Cerebellar cortex (tissue), 1 donor: ENCODE measurements at places on chromosomes 4 and X.
A peak's percentile ranks its signal among the peaks of the same experiment; 100 is the strongest.

DNA sequence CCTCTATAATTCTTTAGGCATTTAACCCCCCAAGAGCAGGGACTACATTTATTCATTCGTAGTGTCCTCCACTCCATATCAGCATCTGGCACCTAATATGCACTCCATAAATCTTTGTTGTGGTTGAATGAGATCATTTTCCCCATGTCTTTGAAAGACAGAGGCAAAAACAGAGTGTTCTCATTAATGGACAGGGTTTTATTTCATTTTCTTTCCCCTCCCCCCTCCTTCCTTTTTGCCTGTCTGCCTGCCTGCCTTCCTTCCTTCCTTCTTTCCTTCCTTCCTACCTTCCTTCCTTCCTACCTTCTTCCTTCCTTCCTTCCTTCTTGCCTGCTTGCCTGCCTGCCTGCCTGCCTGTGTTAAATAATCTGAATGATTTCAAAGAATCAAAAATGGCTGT lies 83.2 kb downstream of the SHROOM3 start:
- DNase-seq = no peak

DNA sequence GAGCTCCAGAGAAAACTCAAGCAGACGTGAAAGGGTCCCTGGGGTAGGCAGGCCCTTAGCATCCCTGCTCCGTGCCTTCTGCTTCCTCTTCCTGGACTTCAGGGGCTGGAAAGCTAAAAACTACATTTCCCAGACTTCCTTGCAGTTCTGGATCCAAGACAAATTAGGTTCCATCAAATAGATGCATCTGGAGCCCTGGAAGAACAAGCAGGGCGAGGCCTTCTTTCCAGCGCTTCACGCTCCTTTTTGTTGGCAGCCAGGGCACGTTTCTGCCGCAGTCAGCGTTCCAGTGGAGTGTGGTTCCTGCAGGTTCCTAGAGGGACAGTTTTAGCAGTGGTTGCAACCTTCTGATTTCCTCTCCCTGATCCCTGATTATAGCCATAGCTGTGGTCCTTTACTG lies 53.6 kb upstream of the MSX1 start:
- no peak for DNase-seq

- DNase-seq = no peak
Observed at GRCh38 chr4:68348577-68348976, 1.3 kb downstream of the YTHDC1 start.

GRCh38 chr4:47814618-47815295 lies 23.1 kb downstream of the CORIN start:
- no peak for DNase-seq

- no peak for DNase-seq
Observed at GRCh38 chr4:7649741-7650531, 215.2 kb upstream of the PSAPL1 start.

DNA sequence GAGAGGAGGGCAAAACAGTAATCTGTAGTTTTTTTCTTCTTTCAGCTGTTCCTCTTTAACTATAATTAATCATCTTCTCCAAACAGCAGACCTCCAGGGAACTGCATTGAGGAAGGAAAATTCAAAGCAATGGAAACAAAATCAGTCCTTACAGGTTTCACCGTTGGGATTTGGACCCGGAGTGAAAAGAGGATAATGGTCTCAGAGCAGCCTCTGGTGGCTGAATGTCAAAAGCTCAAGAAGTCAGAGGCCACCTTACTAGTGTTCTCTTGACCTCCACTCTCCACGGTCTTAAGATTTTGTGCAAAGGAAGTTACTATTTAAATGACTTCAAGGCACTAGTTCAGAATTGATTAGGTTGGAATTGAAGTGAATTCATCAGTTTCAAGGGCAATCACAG lies 16.0 kb upstream of the MID1 start:
- peak; percentile 58 for DNase-seq

DNA sequence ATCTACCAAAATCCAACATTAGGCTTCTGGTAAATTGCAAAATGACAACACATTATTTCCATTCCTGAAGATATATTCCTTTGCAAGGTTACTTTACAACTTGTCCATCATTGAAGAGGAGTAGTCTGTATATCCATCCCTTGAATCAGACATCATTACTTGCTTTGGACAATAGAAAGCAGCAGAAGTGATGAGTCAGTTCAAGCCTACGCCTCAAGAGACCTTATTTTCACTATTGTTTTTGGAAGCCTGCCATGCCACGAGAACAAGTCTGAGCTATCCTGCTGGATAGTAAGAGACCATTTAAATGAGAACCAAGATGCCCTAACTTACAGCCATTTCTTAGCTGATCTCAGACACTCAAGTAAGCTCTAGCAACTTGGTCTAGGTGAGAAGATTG lies 246.0 kb upstream of the HHIP start:
- no peak for DNase-seq

DNA sequence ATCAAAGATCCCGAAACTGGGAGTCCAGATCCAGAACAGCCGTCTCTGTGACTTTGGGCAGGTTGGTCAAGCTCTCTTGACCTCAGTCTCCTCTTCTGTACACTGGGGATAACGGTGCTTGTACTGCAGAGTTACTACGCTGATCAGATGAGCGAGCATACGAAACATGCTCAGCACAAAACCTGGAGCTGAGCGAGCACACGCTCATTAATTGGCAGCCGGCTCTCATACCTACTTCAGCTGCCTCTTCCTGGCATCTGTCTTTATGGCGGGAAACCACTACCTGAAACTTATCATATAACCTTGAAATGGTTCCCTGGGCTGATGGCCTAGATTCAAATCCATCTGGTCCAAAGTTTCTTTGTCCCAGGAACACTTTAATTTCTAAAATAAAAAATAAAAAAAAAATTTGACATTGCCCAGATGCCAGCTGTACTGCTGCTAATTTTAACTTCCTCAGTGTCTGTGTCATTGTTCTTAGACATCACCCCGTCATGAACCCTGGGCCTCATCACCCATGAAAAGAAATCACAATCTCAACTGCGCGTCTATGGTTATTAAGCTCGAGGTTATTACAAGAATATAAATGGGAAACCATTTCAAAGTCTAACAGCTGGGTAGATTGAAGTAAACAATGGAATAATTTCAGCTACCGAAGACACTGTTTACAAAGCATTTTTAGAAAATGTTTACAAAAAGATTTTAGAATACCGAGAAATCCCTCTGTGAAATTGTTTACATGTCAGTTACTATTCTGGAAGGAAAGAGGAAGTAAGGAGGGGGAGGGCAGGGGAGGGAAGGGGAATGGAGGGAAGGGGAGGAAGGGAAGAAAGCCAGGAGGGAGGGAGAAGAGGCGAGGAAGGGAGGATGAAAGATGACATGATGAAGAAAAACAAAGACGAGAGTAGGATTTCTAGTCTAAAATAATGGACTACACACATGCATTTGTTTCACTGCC lies 49.0 kb downstream of the CRMP1 start:
- no peak for DNase-seq

GRCh38 chrX:53080628-53081580 lies 1.3 kb upstream of the TSPYL2 start:
- peak; percentile 17 for DNase-seq

DNA sequence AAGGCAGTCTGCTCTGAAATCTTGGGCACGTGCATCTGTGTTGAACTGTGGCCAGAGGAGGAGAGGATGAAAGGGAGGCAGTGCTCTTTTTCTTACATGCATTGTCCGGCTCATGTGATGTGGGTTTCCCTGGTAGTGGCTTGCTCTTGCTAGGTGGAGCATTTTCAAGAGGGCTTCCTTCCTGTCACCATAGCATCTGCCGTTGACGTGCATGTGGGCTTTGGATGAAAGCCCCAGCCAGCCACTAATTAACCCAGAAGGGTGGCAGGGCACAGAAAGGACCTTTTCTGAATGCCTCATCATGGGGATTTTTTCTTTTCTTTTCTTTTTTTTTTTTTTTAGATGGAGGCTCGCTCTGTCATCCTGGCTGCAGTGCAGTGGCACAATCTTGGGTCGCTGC lies 121.3 kb downstream of the GPR143 start:
- no peak for DNase-seq

DNA sequence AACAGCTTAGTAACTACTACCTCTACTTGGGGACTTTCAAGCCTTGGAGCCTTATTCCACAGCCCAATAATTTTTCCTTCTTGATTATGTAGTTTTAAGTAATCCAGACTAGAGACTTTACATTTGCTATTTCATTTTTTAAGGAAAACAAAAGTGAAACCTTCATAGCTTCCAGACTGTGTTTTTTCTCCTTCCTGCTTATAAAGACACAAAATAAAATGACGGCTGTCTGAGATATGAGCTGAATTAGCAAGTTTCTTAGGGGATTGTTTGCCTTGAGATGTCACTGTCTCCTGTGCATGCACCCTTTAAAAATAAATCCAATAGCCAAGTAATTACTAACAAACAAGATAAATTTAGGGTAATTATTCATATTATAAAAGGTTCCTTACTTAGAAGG lies 78.8 kb upstream of the PACRGL start:
- no peak for DNase-seq

- DNase-seq = no peak
Observed at GRCh38 chr4:40202474-40202873, 5.6 kb downstream of the RHOH start.

GRCh38 chr4:37463033-37463856 lies 218.7 kb downstream of the NWD2 start:
- no peak for DNase-seq

GRCh38 chrX:55874807-55875206 lies 157.3 kb downstream of the RRAGB start:
- no peak for DNase-seq

DNA sequence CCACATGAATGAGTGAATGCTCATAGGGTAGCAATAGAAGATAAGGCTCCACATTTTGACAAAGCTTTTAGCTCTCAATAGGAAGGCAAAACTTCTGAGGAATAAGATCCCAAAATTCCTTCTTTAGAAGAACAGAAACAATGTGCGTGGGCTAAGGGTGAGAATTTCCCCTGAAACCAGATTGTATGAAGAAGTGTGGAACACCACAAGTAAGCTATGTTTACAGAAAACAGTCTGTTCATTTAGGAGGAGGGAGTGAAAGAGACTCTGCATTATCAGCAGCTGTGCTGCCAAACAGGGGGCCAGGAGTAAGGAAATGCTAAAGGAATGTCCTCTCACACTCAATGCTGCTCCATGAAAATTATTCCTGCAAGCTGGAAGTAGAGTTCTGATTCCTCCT lies 851.6 kb downstream of the CENPC start:
- no peak for DNase-seq

DNA sequence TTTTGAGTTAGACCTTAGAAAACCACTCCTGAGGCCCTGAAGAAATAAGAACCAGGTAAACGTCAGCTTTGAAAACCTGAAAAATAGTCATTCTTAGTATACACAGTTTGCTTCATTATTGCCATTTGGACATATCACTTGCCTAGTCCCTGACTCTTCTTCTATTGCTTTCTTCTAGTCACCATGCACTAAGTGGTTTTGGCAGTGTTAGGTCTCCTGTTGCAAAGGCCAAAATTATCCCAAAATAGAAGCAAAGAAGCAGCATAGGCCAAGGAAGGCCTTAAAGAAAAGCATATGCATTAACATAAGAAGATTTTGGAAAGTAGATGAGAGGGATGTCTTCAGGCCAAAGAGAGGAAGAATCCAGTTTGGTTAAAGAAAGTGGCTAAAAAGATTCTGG lies 24.1 kb upstream of the SMPX start:
- DNase-seq = no peak

- DNase-seq = no peak
Observed at GRCh38 chr4:140363051-140363450, 10.4 kb upstream of the SCOC start.

DNA sequence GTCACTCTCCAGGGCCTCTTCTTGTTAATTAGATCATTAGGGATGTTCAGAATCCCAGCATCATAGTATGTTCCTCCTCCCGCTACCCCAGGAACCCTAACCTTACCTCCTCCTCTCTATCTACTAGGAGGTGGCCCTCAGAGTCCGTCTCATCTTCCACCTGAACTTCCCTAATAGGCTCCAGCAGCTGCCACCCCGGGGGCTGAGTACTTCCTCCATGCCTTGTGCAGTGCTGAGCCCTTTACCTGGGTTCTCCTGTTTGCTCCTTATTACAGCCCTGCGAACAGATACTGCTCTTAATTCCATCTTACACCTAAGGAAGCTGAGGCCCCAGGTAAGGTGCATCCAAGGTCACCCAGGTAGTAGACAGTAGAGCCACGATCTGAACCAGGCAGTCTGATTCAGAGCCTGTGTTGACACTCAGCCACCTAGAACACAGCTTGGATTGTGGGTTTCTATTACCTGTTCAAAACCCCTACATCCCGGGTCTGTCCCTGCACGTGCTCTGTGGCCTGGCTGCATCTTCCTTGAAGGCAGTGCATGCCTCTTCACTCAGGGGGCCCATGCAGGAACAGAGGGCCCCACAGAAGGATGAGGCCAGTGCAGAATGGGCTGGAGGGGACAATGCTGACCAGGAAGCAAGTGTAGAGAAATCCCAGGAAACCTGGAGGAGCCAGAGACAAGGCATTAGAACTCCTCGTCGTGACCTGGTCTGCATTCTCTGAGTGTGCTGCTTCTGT lies 51.4 kb upstream of the MSANTD1 start:
- DNase-seq = no peak

DNA sequence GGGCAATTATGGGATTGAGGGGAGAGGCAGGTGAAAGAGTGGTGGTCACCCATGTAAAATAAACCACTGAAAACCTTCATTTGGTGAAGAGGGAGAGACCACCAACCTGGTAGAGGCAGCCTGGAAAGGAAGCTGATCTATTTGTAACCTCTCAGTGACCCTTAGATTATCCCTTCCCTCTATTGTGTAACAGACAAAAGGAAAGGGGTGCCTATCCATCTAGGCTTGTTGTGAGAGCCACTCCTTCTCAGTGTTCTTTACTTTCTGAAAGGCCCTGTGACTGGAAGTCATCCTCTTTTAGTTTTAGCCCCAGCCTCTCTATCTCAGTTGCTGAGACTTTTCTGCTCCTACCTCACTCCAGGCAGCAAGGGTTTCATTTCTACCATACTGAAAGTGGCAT lies 142.4 kb downstream of the TMEM164 start:
- DNase-seq = no peak

DNA sequence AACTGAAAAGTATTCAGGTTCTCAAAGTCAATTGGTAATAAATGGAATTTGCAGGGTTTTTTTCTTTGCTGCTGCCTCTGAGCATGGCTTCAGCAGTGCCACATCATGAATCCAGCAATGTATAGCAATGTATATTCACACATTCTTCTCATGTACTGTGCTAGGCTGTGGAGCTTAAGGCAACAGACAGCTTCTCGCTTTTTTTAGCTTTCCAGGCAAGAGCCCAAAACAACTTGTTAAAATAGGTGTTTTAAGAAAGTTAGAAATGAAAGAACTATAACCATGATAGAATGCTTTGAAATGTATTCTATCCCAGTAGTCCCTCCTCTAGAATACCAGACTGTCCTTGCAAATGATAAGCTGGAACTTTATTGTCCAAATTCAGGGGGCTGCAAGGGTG lies 30.4 kb downstream of the SMIM43 start:
- no peak for DNase-seq

DNA sequence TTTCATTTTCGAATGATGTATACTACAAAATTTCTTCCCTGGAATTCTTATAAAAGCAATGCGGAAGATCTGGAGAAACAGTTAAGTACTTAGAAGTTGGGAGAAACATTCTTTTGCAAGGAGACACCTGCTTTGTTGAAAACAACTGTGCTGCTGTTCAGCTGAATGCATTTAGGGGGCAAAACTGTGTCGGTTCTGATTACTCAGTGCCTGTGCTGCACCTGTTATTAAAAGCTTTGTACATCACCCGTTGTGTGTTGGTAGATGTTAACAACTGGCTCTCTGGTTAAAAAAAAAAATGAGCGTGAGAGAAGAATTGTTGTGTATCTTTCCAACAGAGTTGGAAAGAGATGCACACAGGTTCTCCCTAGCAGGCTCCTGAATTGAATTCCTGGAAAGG lies 184.1 kb upstream of the HHIP start:
- DNase-seq = no peak
